ENCODE measurements at places on chromosomes 7 and 10. TPM values are rescaled to one million over a fixed set of nuclear protein-coding genes. Genes with fewer than 3 reads are reported as not detected.

- DNase-seq = peak; percentile 32
Measured at GRCh38 chr7:44309271-44310091, 15.9 kb downstream of the CAMK2B start.

DNA sequence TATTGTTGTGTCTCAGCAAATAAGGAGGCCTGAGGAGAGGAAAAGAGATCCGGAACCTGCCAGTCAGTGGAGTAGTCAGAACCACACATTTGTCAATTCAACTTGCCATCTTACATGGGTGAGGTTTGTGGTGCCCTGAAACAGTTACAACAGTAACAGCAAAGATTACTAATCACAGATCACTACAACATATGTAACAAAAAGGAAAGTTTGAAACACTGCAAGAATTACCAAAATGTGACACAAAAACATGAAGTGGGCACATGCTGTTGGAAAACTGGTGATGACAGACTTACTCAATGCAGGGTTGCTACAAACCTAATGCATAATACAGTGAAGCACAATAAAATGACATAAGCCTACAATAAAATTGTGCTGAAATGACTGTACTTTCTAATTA, 89.4 kb downstream of the LRRN3 start:
- no peak for DNase-seq

DNAAF5 gene
- 32.6 TPM for polyA plus RNA-seq

- no peak for DNase-seq
Measured at GRCh38 chr10:69703256-69703655, 73.2 kb downstream of the FAM241B start.

DNA sequence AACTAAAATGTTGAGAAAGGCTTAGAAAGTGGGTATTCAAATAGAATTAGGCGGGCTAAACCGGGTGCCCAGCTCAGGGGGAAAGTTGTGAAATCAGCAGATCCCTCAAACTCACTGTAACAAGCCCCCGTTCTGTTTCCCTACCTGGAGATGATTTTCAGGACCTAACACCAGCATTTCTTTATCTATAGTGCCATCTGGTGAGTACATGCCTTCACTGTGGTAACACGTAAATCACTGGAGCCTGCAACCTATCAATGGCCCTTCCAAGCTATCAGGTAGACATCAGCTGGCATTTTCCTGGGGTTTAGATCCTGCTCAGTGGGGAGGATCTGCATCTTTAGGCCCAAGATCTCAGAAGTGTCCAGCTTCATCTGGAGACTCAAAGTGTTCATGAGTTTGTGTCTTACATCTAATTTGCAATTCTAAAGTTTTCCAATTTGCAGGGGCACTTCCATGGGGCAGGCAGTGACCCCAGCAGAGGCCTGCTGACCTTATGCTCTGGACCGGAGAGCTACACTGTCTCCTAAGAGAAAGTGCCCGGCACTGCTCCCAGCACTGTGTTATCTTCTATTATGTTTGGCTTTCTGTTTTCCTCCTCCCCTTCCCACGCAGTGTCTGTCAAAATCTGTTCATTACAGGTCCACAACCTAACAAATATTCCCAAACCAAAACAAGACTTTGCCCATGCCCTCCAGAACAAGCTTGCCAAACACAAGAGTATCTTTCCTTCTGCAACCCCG, 132.5 kb downstream of the LSM5 start:
- no peak for DNase-seq

PTPRN2 gene
- 0.06 TPM for polyA plus RNA-seq

DNA sequence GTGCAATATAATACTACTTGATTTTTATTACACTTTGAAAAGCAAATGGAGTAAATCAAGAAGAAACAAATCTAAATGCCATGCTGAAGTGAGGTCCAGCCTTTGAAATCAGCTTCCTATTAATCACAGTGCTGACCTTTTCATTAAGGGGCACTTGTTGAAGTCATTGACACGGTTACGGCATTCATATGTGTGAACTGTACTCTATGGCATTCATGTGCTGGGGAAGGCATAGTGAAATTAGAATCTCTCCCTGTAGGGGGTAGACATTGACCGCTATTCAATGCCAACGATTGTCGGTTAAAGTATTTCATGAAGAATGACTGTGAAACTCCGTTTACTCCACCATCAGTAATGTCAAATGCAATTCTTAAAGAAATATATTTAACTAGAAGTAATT, 296.1 kb upstream of the SEMA3A start:
- DNase-seq = no peak

DNA sequence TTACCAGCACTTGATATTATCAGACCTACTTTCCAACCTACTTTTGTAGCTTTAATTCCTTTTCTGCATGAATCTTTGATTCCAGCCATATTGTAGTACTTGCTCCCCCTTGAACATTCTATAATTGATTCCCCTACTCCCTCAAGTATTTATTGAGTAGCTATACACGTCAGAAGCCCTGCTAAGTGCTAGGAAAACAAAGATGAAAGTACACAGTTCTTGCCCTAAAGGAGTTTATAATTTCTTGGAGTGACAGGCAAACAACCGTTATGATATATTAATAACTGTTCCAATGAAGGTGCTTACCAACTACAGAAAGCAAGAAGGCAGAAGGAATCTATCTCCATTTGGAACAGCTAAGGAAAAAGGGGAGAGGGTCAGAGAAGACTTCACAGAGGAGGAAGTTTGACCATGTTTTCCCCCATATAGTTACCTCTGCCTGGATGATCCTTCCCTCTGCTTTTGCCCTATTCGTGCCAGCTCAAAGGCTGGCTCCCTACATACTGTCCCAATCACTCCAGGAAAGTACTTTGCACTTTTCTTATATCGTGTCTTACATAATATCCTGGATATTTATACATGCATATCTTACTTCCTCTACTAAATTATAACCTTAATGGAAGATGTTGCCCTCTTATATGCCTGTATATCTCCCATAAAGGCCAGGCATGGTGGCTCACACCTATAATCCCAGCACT, 54.7 kb downstream of the SCD start:
- DNase-seq = no peak

DNA sequence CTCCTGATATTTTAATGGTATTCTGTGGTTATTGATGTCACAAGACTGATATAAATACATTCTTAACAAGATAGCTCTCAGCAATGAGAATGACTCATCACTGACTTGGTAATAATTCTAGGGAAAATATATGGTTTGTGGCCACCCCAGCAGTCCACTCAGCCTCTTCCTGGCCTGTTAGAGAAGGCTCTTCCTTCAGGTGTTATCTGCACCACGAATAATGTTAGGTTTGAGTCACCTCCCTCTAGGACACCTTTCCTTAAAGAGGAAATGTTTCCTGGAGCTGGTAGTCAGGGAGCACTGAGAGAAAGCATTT, 163.3 kb downstream of the SVIL start:
- DNase-seq = peak; percentile 90

DNA sequence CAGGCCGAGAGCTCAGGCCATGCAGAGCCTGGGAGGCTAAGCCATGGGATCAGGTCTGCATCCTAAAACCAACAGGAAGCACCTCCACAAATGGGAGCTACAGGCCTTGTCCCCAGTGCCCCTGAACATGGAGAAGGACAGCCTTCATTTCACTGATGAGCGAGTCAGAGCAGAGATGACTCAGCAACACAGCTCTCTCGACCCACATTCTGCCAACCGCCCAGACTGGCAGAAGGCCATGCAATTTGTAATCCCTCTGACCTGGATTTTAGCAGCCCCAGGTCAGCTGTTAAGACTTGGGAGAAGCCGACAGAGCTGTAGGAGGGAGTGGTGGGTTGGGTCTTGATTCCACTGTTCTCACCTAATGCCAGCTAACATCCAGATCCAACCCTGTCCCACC, 25.5 kb downstream of the VOPP1 start:
- peak; percentile 79 for DNase-seq

GRK5 gene
- 16.3 TPM for polyA plus RNA-seq

GRCh38 chr10:122559228-122559627, 1.3 kb upstream of the DMBT1 start:
- no peak for DNase-seq

MYL7 gene
- polyA plus RNA-seq = 0.24 TPM

GRCh38 chr7:4734587-4735345, 40.7 kb upstream of the AP5Z1 start:
- DNase-seq = no peak

Measured in IMR-90 (cell line).